ENCODE measurements at places on chromosomes 3 and 15. TPM values are rescaled to one million over a fixed set of nuclear protein-coding genes. Genes with fewer than 3 reads are reported as not detected.

- DNase-seq: no peak
These were observed 13.5 kb downstream of the HIGD1A start for GRCh38 chr3:42790714-42791229.

SSUH2 gene
- total RNA-seq: 0.37 TPM

CD86 gene
- not detected for total RNA-seq

ISLR2 gene
- not detected for total RNA-seq

All from HT1080 (cell line).